ENCODE measurements at places on chromosomes 5 and 9.

DNA sequence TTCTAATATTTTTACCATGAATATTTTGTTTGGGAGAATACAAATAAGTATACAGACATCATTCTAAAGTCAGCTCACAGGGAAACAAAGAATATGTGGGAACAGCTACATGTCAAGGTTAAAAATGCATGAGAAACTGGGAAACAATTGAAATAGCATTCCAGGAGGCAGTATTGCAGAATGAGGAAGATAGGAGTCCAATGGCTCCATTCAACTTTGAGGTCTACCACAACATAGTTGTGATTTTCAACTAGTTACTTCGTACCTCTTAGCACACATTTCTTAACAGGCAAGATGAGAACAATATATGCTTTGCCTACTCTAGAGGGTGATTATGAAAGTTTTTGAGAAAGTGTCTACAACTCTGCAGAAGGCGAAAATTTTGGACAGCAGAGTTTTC lies 35.2 kb upstream of the CAST start:
- no peak for DNase-seq

GRCh38 chr9:72812559-72813111 lies 140.2 kb downstream of the ALDH1A1 start:
- no peak for DNase-seq

GRCh38 chr9:106503759-106504158 lies 359.2 kb upstream of the ZNF462 start:
- DNase-seq, result no peak

DNA sequence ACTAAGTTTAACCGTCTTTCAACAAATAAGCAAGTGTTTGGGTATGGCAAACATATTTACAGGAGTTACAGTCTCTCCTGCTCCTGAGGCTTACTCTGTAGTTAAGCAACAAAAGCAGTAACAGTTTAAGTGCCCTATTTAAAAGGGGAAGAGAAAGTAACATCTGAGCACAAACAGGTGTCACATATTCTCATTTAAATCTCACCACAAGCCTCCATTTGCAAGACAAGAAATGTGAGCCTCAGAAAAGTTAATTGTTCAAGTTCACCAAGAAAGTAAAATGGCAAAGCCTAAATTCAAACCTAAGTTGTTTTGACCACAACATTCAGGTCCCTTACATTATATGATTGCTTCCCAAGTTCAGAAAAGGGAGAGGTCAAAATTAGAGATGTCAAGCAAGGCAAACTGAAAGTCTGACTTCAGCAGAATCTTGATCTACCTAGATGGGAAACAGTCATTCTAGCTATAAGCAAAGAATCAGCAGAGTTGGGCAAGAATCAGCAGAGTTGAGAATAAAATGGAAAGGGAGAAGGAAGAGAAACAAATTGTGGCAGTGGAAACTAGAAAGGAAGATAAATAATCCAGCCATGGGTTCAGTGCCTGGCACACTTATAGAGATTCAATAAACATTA lies 93.4 kb downstream of the STRBP start:
- no peak for DNase-seq

- no peak for DNase-seq
These were observed at the start of gene PCDHB7 for GRCh38 chr5:141172381-141173204. Gene PCDHB7 (plus strand): TSS chr5:141172644. CDS start chr5:141172836, 192 bp downstream.

- no peak for DNase-seq
These were observed 56.3 kb upstream of the KCNN2 start for GRCh38 chr5:114305402-114306207.

- no peak for DNase-seq
These were observed 103.0 kb downstream of the HSD17B3 start for GRCh38 chr9:96199006-96199405.

DNA sequence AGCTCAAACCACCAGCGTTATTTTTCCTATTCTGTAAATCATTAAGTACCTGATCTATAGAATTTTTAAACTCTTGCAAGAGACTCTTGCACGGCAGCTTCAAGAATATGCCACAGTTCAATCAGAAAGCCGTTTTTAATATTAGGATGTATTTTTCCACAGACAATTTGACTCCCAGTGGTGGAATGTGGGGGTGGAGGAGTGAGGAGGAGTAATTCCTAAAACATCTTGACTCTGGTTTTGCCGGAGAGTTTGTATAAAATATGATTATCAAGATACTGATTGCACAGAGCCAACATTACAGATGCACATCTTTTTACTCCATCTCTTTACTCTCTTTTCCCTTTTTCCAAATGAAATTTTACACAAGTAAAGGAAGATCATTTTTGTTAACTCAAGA lies 288.3 kb downstream of the ENC1 start:
- no peak for DNase-seq

- DNase-seq, result no peak
These were observed 12.6 kb downstream of the UNC5A start for GRCh38 chr5:176822793-176823481.

DNA sequence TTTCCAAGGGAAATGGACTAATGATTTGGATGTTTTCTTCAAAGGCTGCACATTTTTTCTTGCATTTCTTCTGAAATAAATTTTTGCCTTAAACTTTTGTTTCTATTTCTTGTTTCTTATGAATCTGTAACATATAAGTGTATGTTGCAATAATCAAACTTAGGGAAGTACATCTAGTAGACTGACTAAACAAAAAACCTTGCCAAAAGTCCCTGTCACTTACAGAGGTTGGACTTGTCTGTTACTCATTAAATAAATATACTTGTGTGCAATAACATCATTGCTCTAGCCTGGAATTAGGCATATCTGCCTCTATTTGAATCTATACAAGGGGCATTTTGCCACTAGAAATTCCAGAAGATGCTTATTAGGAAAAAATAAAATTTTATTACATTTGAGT lies 56.6 kb downstream of the C6 start:
- no peak for DNase-seq

- DNase-seq, result no peak
These were observed 6.2 kb downstream of the SH3TC2 start for GRCh38 chr5:149056616-149057165.

DNA sequence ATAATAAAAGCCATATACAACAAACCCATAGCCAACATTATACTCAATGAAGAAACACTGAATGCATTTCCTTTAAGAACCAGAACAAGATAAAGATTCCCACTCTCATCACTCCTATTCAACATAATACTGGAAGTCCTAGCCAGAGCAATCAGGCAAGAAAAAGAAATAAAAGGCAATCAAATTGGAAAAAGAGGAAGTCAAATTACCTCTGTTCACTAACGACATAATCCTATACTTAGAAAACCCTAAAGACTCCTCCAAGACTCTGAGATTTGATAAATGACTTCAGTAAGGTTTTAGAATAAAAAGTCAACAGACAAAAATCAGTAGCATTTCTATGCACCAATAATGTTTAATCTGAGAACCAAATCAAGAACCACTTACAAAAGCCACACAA lies 36.6 kb upstream of the HTR4 start:
- DNase-seq, result no peak

GRCh38 chr5:368183-369084 lies 46.9 kb downstream of the AHRR start:
- no peak for DNase-seq

- no peak for DNase-seq
These were observed 33.7 kb downstream of the USP20 start for GRCh38 chr9:129868872-129869486.

DNA sequence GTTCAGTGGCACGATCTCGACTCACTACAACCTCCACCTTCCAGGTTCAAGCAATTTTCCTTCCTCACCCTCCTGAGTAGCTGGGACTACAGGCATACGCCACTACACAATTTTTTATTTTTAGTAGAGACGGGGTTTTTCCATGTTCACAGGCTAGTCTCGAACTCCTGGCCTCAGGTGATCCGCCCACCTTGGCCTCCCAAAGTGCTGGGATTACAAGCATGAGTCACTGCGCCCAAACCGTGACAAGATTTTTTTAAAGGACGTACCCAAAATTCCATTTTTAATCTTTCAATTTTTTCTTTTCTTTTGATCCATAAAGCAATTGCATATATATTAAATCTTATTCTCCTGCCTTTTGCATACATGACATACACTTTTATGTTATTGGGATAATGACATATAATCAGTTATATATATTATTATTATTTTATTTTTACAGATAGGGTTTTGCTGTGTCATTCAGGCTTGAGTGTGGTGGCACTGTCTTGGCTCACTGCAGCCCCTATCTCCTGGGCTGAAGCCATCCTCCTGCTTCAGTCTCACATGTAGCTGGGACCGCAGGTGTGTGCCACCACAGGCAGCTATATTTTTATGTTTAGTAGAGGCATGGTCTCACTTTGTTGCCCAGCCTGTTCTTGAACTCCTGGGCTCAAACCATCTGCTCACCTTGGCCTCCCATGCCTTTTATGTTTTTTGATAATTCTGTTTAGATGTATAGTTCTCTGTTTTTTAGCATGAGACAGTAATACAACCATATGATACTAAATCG lies 71.9 kb downstream of the RAB24 start:
- DNase-seq, result no peak

GRCh38 chr5:172380987-172381643 lies 73.2 kb downstream of the SH3PXD2B start:
- peak; percentile 54 for DNase-seq

DNA sequence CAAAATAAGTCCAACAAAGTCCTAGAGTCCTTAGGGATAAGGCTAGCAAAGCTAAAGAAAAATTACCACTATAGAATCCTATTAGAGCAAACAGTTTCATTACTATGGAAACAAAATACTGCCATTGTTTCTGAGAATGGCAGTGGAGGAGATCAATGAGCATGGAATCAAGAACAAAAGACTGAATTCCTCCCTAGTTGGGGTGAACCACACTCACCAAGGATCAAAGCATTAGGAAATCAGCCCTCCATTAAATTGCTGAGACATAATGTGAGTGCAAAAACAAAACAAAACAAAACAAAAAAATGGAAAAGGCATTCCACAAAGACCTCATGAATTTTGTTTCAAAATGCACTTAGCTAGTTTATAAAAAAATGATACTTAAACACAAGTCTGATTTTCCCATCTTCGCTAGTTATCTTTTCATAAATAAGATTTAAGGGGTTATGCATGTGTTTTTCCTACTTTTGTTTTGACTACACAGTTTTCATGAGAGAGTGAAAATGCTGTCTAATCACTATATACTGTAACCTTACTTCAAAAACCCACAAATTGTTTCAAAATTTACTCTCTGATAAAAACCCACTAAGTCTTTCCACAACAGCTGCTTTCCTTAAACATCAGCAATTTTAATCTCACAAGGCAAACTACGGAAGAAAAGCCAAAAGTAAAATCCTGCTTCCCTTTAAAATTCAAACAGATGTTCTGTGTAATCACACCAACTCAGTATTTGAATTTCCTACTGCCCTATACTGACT lies 9.7 kb downstream of the SERINC5 start:
- DNase-seq, result no peak

- no peak for DNase-seq
These were observed 15.3 kb upstream of the KIF27 start for GRCh38 chr9:83936523-83936922.

DNA sequence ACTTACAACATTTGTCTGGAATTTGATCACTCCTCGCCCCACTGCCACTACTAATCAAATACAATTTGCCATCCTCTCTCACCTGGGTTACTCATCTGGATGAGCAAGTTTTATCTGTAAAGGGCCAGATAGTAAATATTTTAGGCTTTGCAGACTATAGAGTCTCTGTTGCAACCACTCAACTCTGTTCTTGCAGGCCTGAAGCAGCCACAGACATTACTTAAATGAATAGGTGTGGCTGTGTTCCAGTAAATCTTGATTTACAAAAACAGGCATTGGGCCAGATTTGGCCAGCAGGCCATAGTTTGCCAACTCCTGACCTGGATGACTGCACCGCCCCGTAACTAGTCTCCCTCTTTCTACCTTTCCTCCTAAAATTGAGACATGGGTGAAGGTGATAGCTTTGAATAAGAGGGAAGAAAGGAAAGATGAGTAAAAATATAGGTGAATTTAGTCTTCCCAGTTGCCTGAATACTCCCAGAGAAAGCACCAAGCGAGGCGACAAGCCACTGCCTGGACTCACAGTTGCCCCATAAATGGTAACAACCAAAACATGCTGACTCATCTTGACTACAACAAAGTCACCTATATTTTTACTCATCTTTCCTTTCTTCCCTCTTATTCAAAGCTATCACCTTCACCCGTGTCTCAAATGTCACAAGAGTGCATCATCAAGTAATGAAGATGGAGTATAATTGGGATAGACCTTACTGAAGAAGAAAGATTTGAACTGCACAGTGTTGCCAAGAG lies 32.5 kb upstream of the SCAMP1 start:
- no peak for DNase-seq

DNA sequence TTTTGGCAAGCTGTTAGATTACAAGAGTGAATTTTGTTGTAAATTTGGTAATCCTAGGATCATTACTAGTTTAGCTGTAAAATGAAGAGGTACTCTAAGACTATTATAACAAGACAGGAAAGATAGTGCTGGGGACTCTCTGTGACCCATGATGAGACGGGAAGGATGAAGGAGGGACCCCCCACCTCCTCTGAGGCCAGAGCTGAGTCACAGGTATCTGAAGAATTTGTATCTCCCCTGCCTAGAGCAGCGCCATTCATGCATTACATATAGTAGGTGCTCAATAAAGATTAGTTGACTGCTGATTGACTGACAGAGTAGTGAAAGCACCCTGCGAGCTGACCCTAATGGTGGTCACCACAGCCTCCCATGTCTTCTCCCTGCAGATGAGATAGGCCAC lies 202.8 kb downstream of the SNX18 start:
- no peak for DNase-seq

DNA sequence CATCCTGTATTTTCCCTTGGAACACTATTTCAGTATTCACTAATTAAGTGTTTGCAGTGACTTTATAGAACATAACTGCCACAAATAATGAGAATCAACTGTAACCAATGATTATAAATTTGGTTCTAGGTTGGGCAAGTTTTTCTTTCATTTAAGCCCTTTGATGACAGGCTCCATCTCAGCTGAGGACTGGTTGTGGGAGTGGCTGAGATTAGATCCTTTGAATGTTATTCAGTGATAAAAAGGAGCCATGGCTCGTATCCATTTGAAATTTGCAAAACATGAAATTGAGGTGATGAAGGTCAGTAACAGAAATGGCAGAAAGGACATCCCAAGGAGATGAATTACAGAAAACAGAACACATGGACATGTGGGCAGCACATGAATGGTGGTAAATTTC lies 138.1 kb upstream of the PCA3 start:
- no peak for DNase-seq

- no peak for DNase-seq
These were observed 103.7 kb downstream of the SIL1 start for GRCh38 chr5:139094154-139095131.

DNA sequence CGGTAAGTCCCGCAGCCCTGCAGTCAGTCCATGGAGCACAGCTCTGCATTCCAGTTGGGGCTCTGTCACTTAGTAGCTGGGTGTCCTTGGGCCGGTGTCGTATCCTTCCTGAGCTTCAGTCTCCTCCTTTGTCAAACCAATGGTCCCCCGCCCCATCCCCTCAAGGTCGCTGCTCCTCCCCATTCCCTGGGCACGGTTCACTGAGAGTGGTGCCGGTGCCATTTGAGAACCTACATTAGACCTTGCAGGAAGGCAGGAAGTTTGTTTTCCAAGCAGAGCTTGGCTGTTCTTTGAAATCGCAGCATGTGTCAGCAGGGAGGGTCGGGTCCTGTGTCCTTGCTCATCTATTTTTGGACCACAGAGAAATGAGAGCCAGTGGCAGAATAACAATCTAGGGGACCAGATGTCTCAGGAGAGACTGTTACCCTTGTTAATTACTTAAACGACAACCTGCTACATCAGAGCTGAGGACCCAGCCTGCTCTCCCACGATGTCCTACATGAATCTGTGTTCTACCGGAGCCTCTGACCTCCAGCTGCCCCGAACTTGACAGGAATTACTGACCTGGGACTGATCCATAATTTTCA lies 21.7 kb upstream of the BARHL1 start:
- DNase-seq, result no peak
